A673 (cell line): ENCODE measurements at places on chromosomes 2 and 18. TPM values are rescaled to one million over a fixed set of nuclear protein-coding genes. Genes with fewer than 3 reads are reported as not detected.

GRCh38 chr18:3255611-3256165 is 6.2 kb upstream of the MYL12B start:
- no peak for DNase-seq

DNA sequence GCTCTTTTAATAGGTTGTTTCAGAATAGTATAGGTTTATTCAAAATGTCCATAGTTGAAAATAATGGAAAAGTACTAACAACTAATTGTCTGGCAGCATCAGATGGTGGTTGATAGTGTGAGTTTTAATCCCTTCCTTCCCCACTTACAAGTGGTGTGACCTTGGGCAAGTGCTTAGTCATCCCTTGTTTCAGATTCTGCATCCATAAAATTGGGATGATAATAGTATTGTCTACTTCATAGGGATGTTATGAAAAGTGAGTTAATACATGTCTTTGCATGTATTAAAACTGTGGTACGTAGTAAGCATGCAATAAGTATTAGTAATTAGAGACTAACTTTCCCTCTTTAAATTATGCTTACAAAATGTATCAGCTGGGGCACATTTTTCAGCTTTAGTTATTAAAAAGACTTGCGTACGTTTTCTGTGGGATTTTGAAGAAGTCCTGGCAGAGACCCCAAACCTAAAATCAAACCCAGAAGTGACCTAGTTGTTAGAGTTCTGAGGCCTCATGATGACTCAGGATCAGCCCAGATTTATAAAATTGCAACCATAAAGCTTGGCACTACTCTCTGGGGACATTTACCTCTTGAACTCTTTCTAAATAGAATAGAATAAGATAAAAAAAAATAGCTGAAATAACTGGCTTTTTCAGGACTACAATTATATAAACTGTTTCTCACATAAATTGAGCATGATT is 8.6 kb downstream of the ITGA4 start:
- peak; percentile 17 for DNase-seq

- DNase-seq, result no peak
These were observed 32.6 kb downstream of the ACOXL start for GRCh38 chr2:110764931-110765330.

- no peak for DNase-seq
These were observed 46.4 kb upstream of the REEP1 start for GRCh38 chr2:86383844-86384243.

DNA sequence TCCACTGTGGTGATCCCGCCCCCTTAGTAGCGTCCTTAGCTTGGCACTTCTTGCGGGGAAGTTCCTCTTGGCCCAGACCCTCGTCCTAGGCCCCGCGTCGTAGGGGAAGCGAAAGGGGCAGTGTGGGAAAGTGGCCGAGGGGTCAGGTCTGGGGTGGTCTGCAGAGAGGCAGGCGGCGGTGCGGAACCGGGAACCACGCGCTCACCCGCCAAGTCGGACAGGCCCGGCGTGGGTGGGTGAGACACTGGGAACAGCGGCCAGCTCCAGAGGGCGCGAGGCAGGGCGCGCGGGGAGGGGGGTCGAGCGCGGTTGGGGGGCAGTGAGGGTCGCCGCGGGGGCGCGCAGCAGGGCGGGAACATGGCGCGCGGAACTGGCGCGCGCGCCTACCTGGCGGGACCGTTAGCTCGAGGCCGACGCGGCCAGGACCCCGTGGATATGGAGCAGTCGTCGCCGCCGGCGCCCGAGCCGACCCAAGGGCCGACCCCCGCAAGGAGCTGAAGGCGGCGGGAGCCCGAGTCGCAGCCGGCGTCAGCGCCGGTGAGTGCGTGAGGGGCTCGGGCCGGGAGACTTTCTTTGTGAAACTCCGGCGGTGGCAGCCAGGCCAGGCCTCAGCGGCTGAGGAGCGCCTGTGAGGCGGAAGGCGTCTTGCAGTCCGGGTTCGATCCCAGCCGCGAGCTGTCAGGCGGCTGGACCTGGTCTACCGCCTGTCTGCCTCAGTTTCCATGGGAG is 2896.7 kb upstream of the TEKT4 start:
- no peak for DNase-seq

GRCh38 chr18:5639131-5639530 is 95.3 kb upstream of the EPB41L3 start:
- no peak for DNase-seq

GRCh38 chr2:73134471-73134870 is 21.7 kb upstream of the RAB11FIP5 start:
- peak; percentile 26 for DNase-seq

DNA sequence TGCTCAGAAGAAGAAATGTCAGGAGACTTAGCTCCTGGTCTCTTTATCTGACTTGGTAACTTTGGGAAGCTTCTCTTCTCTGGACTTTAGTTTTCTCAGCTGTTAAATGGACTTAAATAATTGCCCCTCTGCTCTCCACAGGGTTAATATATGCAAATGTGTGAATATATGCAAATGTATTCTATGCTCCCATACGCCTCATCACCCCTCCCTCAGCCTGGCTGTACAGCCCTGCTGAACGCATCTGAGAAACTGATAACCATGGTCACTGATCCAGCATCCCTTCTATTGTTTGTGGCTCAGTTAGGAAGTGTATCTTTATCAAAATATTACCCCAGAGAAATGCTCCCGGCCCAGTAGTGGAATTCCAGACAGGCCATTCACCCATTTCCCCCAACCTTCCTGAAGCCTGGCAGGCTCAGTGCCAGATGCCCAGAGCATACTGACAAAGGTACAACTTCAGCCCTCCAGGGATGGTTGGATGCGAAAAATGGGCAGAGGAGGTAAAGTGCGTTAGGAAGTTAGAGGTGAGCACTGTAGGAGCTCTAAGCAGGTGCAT is 103.4 kb downstream of the DYSF start:
- no peak for DNase-seq

DNA sequence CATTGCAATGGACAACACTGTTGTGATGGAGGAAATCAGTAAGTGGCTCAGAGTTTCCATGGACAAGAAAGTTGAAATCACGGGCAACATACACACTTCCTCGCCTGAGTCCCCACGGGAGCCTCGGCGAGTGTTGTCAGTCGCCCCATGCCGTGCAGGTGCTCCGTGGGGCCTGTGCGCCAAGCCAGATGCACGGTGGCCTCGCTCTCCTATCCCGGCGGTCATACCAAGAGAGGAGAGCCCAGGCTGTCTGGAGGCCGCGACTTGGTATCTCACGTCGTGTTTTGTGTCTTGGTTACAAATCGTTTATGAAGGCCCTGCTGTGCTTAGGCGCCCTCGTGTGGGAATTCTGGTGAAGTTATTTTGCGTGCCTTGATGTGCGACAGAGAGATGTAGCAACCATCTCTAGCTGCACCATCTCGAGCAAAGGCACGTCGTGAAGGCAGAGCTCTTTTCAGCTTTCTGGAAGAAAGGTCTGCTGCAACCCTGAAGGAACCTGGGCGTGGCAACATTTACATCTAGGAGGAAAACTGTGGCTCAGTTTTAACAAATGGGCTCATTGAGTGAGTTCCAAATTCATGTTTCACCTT is 21.8 kb downstream of the ATG4B start:
- DNase-seq, result peak; percentile 84

DNA sequence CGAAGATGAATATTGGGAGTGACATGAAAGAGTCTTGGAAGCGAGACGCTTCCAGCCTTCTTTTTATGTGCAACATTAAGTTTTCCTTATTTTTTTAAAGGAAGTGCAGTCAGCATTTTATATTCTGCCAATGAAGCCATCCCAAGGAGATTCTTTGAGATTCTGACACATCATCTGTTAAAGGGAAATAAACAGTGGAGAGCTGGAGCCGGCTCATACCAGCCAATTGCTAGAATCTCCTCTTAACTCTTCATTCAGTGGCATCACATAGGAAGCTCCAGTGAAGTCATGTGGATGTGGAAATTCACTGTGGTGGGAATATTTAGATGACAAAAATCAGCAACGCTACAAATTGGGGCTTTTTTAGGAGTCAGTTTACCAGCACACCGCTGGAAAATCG is 23.7 kb upstream of the GPR39 start:
- DNase-seq, result no peak

DNA sequence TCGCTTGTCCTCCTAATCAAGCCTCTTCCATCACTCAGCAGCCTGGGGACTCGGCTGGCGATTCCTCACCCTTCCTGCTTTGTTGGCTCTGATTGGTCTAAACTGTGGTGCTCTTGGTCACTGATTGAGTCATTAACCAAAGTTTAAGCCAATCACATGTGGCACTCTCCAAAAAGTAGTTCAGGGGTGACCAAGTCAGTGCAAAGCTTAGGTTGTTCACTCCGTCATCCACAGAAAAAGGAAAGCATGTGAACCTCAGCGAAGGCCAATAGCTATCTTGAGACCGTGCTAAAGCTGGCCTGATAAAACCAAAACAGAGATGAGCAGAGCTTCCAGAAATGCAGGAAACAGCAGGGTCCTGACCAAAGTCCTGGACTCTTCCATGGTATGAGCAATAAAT is 4.9 kb downstream of the ALPK2 start:
- DNase-seq, result no peak

- DNase-seq, result no peak
These were observed 7.3 kb downstream of the PRADC1 start for GRCh38 chr2:73225513-73226360.

DNA sequence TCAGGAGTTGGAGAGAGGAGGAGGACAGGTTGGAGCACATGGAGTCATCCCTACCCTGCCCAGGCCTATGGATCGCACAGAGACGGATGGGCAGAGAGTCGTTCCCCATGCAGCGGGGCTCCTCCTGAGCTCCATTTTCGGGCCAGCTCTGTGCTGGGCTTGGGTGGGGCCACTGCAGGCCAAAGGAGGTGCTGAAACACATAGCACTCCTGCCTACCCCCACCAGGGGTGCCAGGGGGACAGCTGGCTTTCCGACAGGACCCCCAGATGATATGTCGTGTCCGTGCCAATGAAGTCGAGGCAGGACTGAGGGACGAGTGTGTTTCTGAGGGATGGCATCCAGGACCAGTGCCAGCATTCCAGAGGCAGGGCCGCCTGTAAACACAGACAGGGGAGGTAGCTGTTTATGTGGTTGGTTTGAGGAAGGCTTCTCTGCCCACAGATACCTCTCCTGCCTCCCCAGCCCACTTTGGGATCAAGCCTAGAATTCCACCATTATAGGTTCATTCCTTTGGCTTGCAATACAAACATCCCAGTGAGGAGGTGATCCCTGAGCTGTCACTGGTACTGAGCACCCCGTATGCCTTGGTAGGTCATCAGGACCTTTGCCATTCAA is 116.6 kb downstream of the GLI2 start:
- no peak for DNase-seq

DNA sequence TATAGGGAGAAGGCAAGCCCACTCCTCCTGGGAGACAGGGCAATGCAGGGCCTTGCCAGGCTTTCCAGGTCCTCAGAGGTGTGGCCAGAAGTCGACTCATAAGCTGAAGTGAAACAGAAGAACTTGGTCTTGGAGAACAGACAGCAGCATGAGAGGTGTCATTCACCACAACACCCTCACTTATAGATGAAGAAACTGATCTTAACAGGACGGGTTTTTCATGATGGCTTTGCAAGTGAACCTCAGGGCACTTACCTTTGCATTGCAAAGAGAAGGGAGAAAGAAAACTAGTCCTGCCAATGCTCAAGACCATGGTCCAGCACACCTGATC is 198.8 kb downstream of the CYRIA start:
- DNase-seq, result no peak

DNA sequence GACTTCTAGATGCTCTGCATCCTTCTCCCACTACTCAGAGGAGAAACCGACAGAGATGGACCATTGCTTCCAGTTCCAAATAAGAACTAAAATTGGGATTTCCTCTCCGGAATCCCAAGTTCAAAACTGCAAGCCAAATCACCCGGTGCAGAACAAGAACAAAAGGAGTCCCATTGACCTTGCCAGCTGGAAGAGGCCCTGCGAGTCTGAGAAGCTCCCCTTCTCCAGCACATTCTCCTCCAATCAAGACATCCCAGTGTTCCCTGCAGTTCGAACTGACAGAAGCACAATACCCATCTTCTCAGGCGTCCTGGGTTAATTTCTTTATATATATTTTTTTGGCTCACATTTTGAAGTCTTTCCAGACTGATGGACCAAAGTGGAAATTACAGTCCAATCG is 195.3 kb upstream of the MEIS1 start:
- DNase-seq, result no peak

- peak; percentile 13 for DNase-seq
These were observed 515.4 kb upstream of the SOX11 start for GRCh38 chr2:5176764-5177163.

DNA sequence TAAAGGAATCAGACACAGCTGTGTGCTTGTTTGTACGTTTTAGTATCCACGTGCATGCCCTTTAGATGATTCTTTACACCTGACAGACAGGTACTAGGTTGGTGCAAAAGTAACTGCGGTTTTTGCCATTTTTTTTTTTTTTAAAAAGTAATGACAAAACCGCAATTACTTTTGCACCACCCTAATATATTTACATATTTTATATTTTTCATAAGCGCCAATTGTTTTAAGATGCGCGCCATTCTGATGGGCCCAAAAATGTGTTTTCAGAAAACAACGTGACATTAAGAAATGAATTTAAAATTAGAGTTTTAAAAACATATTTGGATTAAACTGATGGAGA is 972 bp upstream of the COBLL1 start:
- no peak for DNase-seq

DNA sequence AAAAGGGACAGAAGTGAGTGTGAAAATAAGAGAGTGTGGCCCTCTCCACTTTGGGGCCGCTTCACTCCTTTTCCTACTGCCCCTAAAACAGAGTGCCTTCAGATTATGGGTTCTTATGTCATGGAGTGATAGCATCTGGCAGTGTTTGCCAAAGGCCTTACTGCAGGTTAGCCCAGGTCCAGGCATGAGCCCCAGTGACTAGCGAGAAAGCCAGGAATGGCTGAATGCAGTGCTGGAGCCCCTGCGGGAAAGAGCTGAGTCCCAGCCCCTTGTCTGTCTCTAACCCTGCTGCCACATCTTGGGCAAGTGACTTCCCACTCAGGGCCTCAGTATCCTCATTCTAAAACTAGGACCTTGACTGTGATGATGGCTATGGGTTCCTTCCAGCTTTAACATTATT is 6.0 kb downstream of the IGFBP5 start:
- no peak for DNase-seq

DNA sequence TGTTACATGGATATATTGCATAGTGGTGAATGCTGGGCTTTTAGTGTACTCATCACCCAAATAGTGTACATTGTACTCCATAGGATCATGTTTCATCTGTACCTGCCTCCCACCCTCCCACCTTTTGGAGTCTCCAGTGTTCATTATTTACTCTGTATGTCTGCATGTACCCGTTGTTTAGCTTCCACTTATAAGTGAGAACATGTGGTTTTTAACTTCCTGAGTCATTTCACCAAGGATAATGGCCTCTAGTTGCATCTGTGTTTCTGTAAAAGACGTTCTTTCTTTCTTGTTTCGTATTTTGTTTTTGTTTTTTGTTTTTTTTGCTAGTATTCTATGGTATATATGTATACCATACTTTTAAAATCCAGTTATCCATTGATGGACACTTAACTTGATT is 107.5 kb downstream of the MSTN start:
- DNase-seq, result no peak

Gene CD8B2
- not detected in 2 replicates for total RNA-seq

Gene IL1B
- total RNA-seq, result 1.3 and 2.1 TPM in 2 replicates

Gene STARD6
- not detected in 2 replicates for total RNA-seq

Gene C2orf72
- total RNA-seq, result not detected in 2 replicates

Gene CXCR4
- 1.5 and 3.6 TPM in 2 replicates for total RNA-seq

Gene GPR39
- 3.4 and 3.6 TPM in 2 replicates for total RNA-seq

Gene PID1
- total RNA-seq, result 1.5 and 1.9 TPM in 2 replicates

Gene LRRC30
- not detected in 2 replicates for total RNA-seq

Gene MALL
- total RNA-seq, result 0.17 and 0.24 TPM in 2 replicates

Gene CNTNAP5
- not detected in 2 replicates for total RNA-seq

Gene FHL2
- total RNA-seq, result 3.2 and 4.7 TPM in 2 replicates

Gene SAP130
- 40.4 and 44.7 TPM in 2 replicates for total RNA-seq

Gene SCN1A
- total RNA-seq, result 0.62 and 0.83 TPM in 2 replicates
